WTC11 (cell line): ENCODE measurements at places on chromosomes 2 and 18.

GRCh38 chr2:235168174-235168979, 216.6 kb downstream of the SH3BP4 start:
- no peak for DNase-seq

- no peak for DNase-seq
Observed at GRCh38 chr2:52036024-52036423, 1004.1 kb upstream of the NRXN1 start.

DNA sequence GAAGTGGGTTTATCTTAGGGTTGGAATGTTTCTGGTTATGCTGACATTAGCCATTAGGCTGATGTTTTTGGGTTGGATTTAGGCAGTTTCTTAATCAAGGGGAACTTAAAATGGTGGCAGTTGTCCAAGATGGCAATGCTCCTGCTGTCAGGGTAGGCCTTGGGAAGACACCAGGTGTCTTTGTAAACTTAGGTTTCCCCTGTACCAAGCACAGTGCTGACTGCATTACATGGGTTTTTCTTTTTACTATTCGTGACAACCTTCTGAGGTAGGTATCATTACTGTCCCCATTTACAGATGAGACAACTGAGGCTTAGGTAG, 528 bp upstream of the ATG16L1 start:
- DNase-seq = no peak

DNA sequence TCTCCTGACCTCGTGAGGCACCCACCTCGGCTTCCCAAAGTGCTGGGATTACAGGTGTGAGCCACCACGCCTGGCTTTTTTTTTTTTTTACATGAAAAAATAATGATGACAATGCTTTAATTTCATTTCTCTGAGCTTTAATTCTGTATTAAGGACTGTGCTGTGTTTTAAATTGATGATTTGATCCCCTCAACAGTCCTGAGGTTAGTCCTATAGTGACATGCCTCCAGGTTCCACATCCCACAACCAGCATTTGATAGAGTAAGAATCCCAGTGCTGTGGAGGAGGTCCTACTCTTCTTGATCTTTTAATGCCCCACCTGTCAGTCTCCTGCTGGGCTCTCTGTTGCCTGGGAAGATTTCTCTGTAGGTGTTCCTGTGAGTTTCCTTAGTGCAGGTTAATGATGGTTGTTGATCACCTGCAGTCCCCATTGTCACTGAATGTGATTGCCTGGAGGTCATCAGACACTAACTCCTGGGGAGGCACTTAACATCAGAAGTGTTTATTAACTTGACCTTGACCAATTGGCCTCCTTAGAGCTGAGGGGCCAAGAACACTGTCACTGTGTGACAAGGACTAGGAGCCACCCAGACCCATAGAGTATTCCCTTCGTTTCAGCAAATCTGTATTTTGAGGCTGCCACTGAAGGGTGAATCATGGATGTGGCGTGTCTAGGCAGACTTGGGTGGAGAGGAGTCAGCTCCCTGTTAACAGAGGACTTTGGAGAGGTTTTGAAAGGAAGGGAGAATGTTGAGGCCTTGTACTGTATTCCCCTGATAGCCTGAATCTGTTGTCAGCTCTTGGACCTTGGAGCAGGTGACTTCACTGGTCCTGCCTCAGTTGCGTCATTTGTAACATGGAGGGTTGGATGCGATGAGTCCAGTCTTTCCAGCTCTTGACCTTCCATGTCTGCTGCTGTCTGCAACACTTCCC, 11.5 kb downstream of the ASAP2 start:
- DNase-seq = no peak

DNA sequence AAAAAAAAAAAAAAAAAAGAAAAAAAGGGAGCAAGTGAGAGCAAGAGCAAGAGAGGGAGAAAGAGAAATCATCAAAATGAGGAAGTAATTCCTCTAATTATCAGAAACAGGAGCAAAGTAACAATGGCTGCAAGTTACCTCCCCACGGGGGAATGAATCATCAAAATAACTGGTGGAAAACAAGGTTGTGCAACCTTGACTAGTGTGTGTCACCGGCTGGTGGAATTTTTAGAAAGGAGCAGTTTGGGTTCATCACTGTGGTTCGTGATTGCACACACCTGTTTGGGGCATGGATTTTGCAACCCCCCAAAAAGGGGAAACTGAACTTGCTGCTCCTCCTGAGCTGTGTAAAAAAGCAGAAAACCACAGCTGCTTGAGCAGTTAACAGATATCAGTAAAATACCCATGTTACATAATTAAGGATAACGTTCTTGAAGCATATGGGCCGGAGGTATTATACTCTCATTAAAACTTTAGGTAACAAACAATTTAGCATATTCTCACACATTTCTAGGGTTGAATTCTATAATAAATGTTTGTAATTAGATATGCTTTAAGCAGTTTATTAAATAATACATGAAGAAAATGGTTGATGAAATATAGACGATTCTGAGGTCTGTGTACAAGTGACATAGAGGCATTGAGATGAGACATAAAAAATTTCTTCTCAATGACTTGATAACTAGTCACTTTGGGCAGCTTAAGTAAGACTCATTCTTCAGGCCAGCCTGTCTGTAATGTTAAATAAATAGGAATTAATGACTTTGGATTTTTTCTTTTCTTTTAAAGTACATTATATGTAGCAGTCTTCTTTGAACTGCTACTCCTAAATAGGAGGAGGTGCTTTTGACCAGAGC, 184.2 kb upstream of the ZEB2 start:
- DNase-seq = no peak

DNA sequence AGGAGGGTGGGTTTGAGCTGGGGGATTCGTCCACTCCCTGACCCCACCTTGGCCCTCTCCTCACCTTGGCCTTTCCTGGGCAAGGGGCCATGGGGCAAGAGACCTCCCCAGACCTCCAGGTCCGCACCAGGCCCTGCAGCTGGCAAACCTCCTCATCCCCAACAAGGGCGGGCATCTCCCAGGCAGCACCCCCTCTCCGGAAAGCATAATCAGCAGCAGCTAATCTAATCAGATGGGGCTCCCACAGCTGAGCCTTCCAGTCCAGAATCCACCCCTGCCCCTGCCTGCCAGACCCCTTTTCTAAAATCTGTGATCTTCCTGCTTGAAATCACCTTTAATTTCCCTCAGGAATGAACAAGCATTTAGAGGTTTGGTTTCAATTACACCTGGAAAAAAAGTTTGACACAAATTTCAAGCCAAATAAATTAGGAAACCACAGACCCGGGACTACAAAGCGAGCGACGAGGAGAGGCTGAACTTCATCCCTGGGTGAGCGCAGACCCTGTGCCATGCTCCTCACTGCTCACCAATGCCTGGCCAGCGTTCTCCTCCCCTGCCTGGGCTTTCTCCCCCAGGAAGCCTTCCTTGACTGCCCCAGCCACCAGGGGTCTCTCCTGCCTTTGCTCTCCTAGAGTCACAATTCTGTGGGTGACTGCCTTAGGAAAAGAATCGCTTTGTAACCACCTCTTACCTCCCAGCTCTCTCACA, 143.0 kb upstream of the MYCN start:
- peak; percentile 72 for DNase-seq

GRCh38 chr2:236970656-236971010, 115.1 kb upstream of the COPS8 start:
- no peak for DNase-seq

- DNase-seq = no peak
Observed at GRCh38 chr18:32803568-32803967, 30.7 kb upstream of the KLHL14 start.

DNA sequence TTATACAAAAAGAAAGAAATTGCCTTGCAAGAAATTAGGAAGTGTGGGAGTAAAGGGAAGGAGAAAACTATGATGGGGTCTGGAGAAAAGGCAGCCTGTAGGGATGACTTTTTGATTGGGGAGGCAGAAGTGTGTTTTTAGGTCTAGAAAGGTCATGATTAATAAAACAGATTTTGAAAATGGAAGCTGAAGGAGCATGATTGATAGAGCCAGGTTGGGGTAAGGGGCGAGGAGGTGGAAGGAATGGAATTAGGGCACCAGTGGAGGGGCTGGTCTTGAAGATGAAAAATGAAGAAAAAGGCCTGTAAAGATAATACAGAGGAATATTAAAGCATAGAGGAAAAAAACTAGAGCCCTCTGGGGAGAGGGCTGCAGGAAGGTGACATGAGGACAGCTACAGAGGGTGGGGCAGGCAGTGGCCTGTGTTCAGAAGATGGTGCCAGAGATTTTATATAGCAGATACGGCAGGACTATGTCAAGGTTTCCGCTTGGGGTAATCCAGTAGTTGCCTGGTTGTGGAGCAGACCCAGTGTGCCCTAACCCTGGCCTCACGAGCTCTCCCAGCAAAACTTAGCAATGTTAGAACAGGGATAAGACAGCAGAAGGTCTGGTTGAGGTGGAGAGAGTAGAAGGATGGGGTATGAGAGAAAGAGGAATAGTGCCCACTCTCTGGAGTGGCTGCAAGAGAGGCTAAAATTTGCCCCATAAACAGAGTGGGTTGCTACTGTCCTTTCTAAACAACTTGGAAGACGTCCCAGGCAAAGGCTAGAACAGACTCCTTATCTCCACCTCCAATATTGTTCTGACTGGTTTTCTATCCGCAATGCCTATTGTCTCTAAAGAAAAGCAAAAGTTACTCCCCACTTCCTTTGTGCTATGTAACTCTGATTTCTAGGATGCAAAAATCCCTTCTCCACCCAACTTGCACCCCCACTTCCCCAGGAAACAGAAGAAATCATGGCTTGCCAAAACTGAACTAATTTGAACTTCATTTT, 287.3 kb downstream of the AGPS start:
- no peak for DNase-seq

- no peak for DNase-seq
Observed at GRCh38 chr2:158478816-158479215, 22.1 kb downstream of the PKP4 start.

DNA sequence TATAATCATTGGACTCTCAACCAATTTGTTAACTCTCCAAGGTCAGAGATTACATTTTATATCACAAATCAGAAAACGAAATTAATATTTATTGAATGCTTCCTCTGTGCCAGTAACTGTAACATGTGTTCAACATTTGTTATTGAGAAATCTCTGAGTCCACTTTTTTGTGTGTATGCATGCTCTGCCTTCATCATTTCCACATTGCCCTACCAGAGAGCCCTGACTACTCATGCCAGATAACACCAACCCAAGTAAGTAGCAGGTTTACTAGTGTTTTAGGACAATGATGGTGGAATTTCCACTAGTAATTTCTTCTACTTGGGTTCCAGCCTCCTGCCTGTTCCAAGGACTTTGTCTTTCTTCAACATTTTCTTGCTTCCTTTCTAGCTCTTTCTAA, 14.2 kb upstream of the FAP start:
- no peak for DNase-seq

DNA sequence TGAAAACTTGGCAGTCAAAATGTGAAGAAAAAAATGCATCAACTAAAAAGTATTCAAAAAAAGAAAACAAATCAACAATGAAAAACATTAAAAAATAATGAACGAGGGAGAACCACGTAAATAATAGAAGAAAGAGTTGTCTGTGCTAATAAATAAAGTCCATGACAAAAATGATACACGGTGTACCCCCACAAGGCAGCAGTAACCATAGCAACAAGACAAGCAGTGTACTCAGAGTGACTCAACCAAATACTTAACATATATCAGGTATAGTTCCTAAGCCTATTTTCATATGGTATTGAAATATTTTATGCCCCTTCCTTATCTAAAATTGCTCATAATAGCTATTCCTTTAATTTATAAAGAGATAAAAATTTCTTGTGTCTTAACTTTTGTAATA, 162.3 kb upstream of the TMEM200C start:
- DNase-seq = no peak

- DNase-seq = no peak
Observed at GRCh38 chr2:208049441-208049840, 24.1 kb upstream of the PLEKHM3 start.

DNA sequence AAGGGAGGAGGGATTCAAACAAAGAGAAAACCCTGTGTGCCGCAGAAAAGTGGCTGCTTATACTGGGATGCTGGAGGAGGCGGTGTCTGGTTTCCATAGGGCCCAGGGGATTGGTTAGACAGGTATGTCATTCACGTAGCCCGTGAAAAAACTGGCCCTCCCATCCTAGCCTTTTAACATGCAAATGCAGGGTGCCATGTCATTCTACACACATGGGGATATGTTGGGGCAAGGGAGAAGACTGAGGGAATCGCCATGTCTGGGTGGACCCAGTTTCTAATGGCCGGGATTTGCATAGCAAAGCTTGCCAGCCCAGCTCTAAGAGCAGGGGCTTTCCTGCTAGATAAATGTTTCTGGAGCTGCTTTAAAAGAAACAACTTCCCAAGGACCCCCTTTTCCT, 8.2 kb upstream of the RNU2-63P start:
- DNase-seq = peak; percentile 80

- no peak for DNase-seq
Observed at GRCh38 chr2:16005816-16006536, 65.6 kb downstream of the MYCN start.

DNA sequence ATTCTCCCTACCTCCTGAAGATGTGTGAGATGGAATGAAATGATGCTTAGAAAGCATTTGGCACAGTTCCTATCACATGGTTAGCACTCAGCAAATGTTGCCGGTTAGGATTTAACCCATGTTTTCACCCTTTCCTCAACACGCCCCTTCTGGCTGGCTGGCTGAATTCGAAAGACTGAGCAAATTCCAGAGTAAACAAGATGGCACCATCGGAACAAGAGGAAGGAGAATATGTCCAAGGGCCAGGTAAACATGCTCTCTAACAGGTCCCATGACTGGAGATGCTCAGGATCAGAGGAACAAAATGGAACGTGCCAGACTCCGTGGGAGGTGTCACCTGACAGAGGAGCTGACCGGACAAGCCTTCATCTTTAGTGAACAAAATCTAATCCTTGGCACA, 145.6 kb downstream of the ANKRD44 start:
- no peak for DNase-seq

DNA sequence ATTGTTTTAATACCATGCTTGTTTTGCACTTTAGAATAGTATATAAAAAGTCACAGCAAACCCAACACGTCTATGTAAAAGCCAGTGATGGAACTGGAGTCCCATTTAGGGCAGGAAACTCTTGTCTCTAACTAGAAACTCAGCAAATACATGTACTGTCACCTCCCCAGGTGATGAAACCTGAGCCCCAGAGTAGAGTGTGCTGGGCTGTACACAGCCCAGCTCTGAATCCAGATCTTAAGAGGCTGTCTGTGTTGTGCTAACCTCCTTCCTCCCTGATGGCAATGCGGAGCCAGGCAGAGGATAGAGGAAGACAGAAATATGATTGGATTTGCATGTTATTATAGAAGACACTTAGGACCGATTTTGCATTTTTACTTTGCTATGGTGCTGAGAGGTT, 317.5 kb upstream of the TRIB2 start:
- no peak for DNase-seq

- no peak for DNase-seq
Observed at GRCh38 chr2:189226017-189226416, 46.5 kb upstream of the COL5A2 start.

DNA sequence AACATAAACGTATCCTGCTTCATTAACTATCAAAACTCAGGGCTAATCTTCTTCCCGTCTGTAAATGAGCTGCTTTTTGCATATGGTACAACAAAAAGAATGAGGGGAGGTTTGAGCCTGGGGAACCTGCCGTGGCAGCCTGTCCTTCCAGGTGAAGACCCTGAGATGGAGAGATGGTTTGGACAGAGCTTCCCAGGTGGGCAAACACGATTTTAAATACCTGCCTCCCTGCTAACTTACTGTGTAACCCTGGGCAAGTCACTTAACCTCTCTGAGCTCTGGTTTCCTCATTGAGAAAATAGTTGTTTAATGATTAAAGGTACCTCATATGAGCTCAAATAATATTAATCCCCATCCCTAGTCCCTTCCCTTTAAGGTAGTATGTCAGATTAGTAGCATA, 9.0 kb downstream of the EMX1 start:
- no peak for DNase-seq
